ENCODE measurements at places on chromosomes 1 and 21.

DNA sequence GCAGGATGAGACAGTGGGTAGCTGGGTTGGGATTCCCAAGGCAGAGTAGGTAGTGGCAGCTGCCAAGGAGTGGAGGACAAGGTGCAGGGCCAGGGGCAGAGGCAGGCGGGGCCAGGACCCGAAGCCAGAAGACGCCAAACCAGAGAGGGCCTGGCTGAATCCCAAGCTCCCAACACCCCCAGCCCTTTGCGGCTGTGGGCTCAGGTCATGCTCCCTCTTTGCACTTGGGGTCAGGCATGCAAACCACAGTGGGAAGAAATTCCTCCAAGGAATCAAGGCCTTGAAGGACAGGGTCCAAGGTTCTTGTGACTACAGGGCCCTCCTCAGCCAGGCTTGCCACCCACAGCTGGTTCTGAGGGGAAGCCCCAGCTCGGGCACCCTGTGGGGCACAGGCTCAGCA lies 6.2 kb downstream of the C1orf210 start:
- H3K27me3 ChIP-seq, result no peaks in the 10 kb centered on the region
- H3K4me3 ChIP-seq, result no peak overlapping the region
- no peak overlapping the region for H3K27ac ChIP-seq
- no peaks in the 10 kb centered on the region for H3K4me1 ChIP-seq
- H3K36me3 ChIP-seq, result no peaks in the 10 kb centered on the region

GRCh38 chr1:84944767-84945486 lies 51.9 kb upstream of the LPAR3 start:
- H3K4me1 ChIP-seq, result no peaks in the 10 kb centered on the region
- DNase-seq, result no peak
- no peaks in the 10 kb centered on the region for H3K36me3 ChIP-seq
- peak overlapping the region; percentile 62 for H3K4me3 ChIP-seq

DNA sequence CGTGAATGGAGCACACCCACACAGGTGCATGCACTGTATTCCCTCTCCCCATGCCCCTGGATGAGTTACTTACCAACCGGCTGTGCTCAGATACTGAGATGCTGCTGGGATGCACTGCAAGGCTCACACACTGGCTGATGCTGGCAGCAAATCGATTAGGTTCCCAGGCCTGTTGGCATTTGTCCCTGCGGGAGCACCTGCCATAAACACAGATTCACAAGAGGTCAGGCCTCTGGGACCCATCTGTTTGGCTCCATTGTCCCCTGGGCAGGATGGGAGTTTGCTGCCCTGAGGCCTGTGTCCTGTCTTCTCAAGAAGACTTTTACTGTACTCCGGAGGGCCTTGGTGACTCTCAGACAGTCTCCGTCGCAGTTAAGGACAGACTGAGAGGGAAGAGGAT lies 145.4 kb downstream of the PLXNA2 start:
- no peaks in the 10 kb centered on the region for H3K27me3 ChIP-seq
- DNase-seq, result no peak
- no peaks in the 10 kb centered on the region for H3K4me1 ChIP-seq

DNA sequence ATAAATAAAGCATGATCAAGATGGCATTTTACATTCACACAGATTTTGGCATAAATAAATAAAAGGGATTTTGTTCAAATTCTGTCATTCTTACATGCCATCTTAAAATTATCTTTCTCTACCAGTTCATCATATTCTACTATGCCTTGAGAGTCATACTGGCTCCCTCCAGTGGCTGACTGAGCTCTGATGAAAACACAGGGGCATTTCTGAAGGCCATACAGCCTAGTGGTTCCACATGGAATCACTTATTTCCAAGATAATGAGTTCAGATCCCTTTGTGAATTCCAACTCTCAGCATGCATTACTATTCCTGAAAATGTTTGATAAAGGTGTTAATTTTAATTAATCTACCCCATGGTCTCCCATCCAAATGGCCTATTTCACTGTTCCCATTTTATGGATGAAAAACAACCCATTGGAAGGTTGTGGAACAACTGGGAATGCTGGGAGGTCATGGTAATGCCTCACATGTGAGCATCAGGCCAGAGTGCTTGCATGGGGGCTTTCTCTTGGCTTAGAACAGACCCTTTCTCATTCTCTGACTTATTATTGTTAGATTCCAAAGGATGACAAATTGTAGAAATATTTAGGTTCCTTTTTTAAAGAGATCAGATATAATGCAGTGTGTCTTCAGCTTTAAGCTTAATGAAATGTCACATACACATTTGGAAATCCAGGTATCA lies 622.4 kb upstream of the PKN2 start:
- no peak for DNase-seq
- H3K27me3 ChIP-seq, result no peaks in the 10 kb centered on the region
- no peaks in the 10 kb centered on the region for H3K36me3 ChIP-seq
- no peak overlapping the region for H3K4me3 ChIP-seq

- H3K27me3 ChIP-seq, result no peaks in the 10 kb centered on the region
- DNase-seq, result no peak
- H3K4me3 ChIP-seq, result no peak overlapping the region
- H3K4me1 ChIP-seq, result no peaks in the 10 kb centered on the region
- no peak overlapping the region for H3K27ac ChIP-seq
- no peaks in the 10 kb centered on the region for H3K36me3 ChIP-seq
Measured at GRCh38 chr1:190102757-190103326, 374.8 kb downstream of the BRINP3 start.
